Hematopoietic multipotent progenitor cell treated with erythropoietin and hydrocortisone succinate and interleukin-3 and kit ligand, for 6 days (in vitro differentiated cells): ENCODE measurements at places on chromosomes 11 and 22.

DNA sequence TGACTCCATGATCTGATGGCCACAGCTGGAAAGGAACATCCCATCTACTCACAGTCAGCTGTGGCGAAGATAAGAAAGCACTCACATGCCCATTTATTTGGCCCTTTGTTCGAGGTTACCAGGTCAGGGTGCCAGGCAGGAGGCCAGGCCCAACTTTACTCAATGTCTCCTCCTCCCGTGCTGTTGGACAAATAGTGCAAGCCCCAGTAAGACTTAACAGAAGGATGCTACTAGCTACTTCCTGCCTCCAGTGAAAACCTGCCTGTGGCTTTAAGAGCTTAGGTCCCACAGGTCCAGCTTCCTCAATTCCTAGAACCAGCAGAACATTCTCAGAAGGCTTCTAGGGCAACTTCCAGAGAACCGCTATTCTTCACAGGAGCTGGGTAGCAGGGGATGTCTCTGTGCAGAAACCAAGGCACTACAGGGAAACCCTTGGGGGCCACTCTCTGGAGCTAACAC lies 12.9 kb upstream of the CRY2 start:
- DNase-seq, result peak; percentile 77

GRCh38 chr11:69219991-69220390 lies 64.3 kb downstream of the SMIM38 start:
- DNase-seq, result no peak

DNA sequence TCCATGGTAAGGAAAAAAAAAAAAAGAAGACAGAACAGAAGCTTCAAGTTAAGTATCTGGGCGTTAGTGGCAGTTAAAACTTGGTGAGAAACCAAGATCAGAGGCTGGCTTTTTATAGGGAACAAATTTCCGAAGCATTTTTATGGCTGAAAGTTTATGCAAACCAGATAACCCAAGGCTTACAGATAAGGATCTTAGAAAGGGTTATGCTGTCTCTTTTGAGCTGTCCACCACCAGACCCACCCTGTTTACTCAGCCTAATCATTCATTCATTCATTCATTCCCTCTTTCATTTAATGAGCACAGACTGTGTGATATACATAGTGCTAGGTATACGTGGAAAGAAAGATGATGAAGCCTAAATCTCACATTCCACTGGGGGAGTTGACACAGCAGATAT lies 89.5 kb downstream of the ME3 start:
- no peak for DNase-seq

DNA sequence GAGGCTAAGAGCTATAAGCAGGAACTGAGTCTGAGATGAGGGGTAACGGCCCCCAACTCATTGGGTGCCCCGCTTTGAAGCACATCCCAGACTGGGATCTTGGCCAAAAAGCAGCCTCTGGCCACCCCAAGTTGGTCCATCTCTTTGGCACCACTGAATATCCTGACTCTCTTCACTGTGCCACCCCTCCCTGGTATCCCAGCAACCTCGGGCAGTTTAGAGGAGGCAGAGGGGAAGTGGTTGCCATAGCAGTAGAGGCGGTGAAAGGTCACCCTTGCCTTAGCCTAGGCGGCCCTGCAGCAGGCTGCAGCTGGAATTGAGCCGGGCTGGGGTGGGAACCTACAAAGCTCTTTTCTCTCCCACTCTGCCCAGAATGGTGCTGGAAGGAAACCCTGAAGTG lies 1.1 kb downstream of the PELI3 start:
- DNase-seq, result peak; percentile 56

GRCh38 chr11:27241311-27242122 lies 121.5 kb downstream of the CCDC34 start:
- peak; percentile 19 for DNase-seq

DNA sequence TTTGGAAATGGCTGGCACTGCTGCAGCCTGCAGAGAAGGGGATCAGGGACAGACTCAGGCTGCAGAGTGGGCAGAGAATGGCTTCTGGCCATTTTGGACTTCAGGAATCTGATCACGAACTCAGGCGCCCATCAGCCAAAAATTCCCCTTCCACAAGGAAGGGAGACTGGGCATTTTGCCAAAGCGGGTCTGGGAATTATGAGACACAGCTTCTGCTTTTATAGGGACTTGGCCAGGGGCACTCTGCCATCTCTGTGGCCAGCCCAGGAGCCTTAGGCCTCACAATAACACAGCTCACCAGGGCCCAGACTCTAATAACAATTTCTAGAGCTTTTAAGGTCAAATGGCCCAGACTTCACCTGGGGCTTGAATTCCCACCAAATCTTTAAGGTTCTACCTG lies 74.7 kb downstream of the CHST1 start:
- DNase-seq, result no peak

- DNase-seq, result peak; percentile 25
Measured at GRCh38 chr11:34154059-34154875, 48.8 kb downstream of the NAT10 start.

GRCh38 chr22:47629273-47629711 lies 866.8 kb downstream of the TBC1D22A start:
- DNase-seq, result no peak

GRCh38 chr11:121063728-121064127 lies 37.3 kb upstream of the TECTA start:
- peak; percentile 43 for DNase-seq

GRCh38 chr11:106329273-106330018 lies 252.0 kb downstream of the AASDHPPT start:
- DNase-seq, result no peak

DNA sequence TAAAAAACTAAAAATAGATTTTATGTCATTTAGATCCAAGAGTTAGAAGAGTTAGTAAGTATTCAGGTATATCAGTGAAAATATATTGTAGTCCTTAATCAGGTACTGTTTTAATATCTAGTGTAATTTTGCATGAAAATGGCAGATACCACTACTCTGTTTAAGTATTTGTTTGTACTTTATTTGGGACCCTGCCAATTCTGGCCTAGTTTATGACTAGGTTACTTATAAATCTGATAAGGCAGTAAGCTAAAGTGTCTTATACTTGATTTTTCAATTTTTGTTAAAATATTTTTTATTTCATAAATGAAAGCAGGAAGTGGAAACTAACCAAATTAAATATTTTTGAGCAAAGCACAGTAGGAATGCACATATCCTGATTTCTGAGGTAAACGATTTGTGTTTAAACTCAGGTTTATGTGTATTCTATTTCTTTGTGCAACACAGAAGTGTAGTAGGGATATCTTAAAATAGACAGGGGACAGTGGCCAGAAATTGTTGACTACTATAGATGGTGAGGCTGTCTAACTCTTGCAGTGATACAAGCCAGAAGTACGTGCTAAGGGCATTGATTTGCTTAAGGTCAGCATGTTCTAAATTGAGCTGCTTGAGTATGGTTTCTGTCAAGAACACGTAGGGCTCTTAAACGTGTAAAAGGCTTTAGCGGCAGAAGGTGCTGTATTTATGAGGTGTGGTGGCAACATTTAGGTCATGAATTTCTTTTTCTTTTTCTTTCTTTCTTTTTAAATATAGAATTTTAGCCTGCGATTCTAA lies 34.0 kb downstream of the HIPK3 start:
- peak; percentile 27 for DNase-seq

DNA sequence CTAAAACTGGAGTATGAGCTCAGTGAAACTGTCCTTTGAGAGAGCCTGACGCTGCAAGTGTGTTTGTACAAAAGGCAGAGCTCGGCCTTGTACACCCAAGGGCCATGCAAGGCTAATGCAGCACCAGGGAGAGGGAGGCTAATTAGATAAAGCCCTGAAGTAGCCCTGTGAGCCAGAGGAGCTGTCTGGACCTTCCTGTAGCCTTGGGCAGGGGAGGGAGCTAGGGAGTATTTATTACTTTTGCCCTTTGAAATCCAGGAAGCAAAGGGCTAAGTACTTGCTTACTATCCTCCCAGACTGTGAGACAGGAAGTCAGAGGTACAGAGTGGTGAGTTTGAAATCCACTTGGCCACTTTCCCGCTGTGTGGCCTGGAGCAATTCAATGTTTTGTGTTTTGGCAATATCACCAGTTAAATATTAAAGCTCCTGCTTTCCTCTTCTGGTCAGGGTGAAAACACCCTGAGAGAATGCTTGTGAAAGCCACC lies 10.2 kb upstream of the LDHA start:
- DNase-seq, result peak; percentile 66

DNA sequence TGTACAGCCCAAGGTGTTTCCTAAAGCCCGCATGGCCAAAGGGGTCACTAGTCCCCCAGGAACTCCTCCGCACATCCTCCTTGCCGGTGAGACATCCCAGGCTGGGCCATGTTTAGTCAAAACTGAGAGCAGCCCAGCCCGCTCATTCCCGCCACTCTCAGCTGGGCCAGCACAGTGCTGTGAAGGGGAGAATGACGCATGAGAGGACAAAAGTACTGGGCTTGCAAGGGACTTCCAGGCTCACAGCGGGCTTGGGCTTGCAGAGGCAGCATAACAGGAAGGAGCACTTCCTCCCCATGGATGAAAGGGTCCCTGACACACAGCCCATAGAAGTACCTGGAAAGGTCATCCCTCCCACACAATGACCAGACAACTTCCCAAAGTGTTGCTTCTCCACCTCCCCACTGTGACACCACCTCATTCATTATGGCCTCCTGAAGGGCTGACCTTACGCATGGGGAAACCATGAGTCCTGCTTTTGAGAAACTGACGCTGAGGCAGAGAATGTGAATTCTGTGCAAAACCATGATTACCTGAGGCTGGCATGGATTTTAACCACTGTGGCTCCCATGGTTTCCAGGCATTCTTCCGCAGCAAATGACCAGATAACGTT lies 19.1 kb downstream of the ETS1 start:
- no peak for DNase-seq

DNA sequence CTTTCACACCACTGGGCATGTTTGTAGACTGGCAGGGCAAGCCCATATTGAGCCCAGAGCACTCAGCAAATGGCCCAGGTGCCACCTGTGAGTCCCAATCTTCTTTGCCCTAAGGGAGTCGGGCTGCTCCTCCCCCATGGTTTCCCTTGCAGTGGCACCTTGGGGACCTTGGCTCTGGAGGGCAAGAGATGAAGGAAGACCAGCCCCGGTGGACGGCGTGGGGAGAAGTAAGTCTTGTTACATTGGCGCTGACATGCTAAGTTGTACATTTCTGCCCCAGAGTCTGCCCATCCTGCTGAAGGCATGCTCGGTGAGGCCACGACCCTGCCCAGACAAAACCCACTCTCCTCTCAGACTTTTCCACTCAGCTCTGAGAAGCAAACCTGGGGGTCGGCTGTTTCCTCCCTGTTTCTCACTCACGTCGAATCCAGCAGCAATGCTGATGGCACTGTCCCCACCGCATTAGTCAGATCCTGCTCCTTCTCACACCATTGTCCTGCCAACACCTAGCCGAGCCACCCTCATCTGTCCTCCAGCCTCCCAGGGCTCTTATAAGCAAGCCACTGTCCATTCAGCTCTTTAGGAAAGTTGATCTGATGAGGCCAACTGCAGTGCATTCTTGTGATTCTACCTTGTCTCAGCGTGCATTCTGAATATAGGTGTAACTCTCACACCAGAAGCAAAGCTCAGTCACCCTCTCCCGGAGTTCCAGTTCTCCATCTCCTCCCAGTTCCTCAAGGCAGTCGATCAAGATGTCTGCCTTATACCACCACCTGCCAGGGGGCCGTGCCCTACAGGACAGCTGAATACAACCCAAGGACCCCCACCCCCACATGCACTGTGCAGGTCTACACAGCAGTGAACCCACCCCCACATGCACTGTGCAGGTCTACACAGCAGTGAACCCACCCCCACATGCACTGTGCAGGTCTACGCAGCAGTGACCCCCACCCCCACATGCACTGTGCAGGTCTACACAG lies 827.1 kb downstream of the TBC1D22A start:
- DNase-seq, result no peak
